ENCODE measurements at places on chromosomes 5 and 9.

DNA sequence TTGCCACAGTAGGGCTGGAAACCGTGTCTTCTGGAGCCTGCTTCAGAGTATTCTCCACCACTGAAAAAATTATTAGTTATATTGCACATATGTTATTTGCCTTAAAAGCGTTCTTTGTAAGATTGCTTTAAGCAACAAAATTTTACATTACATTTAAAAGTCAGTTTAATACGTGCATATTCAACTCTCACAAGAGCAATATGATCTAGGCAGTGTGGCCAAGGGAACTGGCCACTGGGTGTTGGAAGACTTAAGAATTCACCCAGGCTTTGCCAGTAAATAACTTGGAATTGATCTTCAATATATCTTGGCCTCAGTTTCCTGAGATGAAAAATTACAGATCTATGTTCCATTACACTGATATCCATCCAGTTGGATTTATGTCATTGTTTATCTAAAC lies 694.4 kb downstream of the EFNA5 start:
- DNase-seq = no peak

- no peak for DNase-seq
Observed at GRCh38 chr9:79686381-79687130, 114.8 kb downstream of the TLE4 start.

DNA sequence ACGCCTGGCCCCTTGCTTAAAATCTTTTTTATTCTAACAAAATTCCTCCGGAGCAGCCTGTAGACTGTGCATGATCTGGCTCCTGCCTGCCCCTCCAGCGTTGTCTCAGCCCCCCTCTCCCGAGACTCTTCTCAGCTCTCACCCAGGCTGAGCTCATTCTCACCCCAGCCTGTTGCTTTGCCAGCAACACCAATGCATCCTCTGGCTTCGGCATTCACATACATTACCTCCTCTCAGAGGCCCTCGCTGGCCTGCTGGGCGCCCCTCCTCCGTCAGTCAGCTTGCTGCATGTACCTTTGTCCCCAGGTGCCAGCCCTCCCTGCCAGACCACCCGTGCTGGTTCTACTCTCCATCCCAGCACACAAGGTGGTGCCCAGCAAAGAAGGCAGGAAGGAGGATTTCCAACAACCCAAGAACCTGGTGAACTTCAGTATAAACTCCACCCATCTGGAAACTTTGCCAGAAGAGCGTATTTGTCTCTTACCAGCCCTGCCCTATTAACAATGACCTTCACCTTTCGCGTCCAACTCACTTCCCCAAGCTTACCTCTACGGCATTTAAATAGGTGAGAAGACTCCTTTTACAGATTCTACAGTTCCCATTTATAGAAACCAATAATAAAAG lies 35.0 kb downstream of the MYO10 start:
- DNase-seq = no peak

DNA sequence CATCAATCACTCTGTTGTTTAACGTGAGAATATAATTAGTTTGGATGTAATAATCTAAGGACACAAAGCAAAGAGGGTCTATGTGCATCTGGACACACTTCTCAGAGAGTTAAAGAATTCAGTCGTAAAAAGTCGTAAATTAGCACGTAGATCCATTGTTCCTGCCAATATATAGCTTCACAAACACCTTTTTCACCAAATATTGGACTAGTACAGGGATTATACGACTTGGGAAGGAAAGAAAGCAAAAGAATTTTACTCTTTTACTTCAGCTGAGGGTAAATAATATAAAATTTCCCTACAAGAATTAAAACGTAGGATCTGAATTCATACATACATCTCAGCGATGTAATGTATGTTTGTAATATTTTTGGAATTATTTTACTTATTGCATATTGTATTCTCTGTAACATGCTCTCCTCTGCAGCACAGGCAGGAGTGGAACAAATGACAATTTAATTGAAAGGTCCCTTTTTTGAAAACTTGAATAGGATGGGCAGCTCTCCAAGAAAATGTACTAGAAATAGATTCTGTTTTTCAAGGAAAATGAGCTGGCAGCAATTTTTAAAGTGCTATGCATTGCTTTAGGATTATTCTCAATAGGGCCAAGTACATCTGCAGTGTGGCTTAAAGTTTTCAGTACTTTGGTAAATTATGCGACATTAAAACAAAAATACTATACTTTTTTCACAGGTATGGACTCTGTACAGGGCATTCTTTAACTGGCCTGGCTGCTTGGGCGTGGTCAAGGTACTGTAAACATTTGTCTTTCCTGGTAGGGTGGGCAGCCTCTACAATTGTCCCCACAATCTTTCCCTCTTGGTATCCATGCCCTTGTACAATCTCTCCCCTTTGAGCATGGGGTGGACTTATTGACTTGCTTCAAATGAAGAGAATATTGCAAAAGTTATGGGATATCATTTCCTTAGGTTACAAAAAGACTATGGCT lies 39.7 kb upstream of the HSD17B4 start:
- DNase-seq = no peak

Data from liver (tissue), 10 donors.